Fibroblast of skin of scalp (primary cell): ENCODE measurements at places on chromosomes 3 and 15.

- peak; percentile 58 for DNase-seq
Measured at GRCh38 chr15:74616366-74616939, 817 bp downstream of the CLK3 start.

- DNase-seq = no peak
Measured at GRCh38 chr15:51240066-51240465, 98.3 kb downstream of the CYP19A1 start.

DNA sequence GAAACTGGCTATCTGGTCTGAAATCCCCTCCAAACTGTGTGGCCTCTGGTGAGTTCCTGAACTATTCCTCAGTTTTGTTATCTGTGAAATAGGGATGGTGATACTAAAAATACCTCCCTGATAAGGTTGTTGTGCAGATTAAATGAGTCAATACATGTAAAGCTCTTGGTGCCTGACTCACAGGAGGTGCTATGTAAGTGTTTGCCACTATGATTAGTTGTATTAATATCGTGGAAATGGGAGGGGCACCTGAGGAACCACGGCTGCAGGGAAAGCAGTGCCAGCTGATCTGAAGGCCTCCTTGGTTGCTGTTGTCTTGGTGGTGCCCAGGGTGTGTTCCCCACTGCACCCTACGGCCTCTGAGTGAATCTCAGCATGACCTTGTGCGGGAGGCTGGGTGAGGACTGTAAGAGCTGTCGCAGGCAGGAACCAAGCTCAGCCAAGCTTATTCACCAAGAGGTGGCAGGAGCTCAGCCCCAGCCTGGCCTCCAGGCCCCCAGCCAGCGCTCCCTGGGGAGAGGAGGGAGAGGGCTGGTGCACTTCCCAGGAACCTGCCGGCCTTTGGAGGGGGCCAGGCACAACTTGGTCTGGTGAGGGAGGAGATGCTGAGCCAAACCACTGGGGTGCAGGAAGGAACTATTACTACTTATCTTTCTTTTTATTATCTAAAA is 44.8 kb upstream of the CCDC174 start:
- no peak for DNase-seq

DNA sequence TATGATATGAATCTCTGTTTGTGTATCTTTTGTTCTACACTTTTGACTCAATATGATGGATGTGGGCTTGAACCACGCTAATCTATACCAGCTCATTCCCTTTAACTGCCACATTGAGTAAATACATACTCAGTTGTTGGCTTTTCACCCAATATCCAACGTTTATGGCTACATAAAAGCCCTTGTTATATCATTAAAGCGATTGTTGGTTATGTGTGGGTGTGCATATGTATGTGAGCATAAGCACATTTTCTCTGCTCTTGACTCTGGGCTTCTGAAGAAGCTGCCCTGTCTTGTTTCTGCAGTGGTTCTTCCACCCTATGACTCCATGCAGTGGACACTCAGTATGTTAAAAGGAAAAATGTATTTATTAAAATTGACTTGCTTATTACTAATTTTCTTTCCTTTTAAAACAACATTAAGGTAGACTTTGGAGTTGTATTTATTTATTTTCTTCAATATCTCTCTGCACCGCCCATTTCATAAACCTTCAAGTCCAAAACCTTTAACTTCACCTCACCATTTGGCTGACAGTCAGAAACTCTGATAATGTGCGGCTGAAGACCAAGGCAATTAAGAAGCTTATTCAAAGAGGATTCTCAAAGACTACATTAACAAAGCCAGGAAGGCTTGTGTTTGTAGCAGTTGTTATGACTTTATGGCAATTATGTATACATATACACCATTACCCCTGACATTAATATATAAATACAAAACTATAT is 156.1 kb downstream of the THRB start:
- no peak for DNase-seq

GRCh38 chr15:66018488-66018797 is 149.2 kb downstream of the RAB11A start:
- no peak for DNase-seq

DNA sequence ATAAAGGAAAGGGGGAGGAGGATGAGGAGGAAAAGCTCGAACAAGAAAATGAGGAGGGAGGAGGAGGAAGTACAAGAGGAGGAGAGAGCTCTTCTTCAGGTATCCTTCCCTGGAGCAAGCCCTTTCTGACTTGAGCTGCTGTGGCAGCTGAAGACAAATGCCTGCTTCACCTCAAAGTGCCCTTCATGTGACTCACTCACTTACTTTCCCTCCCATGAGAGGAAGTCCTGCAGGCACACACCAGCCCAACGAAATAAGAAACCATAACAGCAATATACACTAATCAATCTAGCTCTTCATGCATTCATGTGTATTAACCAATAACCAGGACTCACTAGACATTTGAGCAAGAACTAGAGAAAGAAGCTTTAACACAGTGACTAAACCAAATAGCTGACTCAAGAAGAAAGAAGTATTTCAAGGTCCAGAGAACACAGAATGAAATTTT is 251.9 kb downstream of the IGSF11 start:
- DNase-seq = no peak
